ENCODE measurements at places on chromosomes 6 and 20. TPM values are rescaled to one million over a fixed set of nuclear protein-coding genes. Genes with fewer than 3 reads are reported as not detected.

The WFDC5 gene
- 4.1 TPM for total RNA-seq

The RALGAPA2 gene
- 12.2 TPM for total RNA-seq

The SLC35D3 gene
- under 0.01 TPM for total RNA-seq

The SMIM26 gene
- total RNA-seq, result 186 TPM

The SAMD5 gene
- 3.1 TPM for total RNA-seq

The MAFB gene
- total RNA-seq, result 1.3 TPM

The MEP1A gene
- total RNA-seq, result not detected

The AHCY gene
- total RNA-seq, result 207 TPM
